ENCODE measurements at places on chromosomes 13 and 19.
A peak's percentile ranks its signal among the peaks of the same experiment; 100 is the strongest.

DNA sequence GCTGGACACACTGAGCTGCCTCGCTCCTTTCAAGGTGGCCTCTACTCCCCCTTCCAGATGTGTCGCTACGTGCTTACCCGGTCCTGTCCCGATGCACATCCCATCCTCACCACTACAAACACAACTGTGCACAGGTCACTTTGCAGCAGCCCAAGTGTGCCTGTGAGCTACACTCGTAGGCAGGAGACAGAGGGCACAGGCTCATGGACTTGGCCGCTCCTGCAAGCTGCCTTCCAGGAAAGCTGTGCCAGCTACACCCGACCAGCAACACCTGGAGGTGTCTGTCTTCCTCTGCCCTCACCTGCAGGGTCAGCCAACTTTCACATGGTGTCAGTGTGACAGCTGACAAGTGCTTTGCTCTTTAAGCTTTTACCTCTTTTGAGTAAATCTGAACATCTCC lies 15.4 kb downstream of the CARS2 start:
- DNase-seq, result no peak

DNA sequence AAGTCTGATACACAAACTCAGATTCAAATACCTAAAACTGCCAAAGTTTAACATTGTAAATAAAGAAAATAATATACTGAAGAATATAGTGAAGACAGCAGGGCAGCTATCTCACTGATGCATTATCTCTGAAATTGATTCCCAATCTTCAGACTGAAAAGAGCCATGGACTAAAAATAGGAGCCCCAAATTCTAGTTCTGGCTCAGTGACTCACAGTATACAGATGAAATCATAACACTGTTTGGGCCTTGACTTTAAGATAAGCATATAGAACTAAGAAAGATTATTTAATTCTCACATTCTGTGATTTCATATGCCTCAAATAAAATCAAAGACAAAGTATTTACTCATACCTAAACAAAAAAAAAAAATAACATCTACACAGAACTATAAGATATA lies 53.9 kb downstream of the RBM26 start:
- DNase-seq, result no peak

DNA sequence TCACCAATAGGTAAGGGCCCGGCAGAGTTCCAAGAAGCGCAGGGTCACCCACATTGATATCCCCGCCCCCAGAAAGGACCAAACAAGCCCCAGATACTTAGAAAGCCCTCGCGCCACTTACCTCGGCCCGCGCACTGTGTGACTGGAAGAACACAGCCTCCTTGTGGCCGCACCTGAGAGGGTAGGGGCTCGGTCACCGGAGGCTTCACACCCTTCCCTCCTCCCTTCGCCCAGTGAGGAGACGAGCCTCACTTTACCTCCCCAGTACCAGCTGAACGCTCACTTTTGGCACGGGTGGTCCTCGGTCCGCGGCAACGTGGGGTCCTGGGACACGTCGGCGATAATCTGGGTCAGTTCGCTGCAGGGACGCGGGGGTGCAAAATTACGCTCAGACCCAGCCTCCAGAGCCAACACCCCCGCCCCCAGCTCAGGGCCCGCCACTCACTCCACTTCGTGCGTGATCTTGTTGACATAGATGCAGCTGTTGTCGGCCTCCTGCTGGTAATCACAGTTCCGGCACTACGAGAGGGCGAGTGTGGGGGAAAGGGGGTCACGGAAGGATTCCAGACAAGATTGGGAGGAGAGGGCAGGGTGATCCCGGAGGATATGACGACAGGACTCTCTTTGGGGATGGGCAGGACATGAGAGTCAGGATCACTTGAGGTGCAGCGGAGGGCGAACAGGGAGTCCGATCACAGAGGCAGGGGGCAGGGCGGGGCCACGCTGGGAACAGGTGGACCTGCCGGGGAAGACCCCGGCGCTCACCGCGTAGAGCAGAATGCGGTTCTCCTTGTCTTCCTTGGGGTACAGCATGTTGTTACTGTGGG lies 568 bp downstream of the POLR2I start:
- peak; percentile 28 for DNase-seq

DNA sequence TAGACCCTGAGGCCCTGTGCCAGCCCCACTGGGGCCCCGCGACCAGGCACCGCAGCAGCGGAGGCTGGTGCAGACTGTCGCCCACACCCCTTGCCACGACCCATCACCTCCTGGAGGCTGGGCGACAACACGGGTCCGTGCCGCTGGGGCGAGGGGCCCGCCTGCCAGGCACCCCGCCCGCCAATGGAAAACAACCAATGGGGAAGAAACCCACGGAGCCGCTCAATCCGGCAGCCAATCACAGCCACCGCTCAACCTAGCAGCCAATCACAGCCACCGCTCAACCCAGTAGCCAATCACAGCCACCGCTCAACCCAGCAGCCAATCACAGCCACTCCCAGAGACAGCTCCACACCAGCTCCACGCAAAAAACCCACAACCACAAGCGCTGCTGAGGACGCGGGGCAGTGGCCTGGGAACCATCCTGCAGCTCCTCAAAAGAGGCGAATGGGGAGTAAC lies 29.7 kb downstream of the GPX4 start:
- DNase-seq, result no peak

GRCh38 chr13:110382229-110382628 lies 75.1 kb downstream of the COL4A2 start:
- DNase-seq, result no peak

DNA sequence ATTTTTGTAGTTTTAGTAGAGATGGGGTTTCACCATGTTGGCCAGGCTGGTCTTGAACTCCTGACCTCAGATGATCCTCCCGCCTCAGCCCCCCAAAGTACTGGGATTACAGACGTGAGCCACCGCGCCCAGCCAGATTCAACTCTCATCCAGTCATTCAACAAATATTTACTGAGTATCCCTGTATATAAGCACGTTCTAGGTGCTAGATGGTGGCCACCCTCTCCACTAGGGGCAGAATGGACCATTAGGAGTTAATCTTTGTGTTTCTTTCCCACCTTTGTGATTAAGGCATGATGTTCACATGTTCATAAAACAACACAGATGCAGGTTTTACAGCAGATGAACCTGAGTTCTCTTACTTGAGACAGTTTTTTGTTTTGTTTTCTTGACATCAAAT lies 7.3 kb downstream of the SHKBP1 start:
- DNase-seq, result no peak

GRCh38 chr13:114303700-114304327 lies 10.5 kb upstream of the CHAMP1 start:
- no peak for DNase-seq

GRCh38 chr13:41418027-41418426 lies 39.3 kb upstream of the RGCC start:
- DNase-seq, result no peak

Measured in hematopoietic multipotent progenitor cell treated with erythropoietin and hydrocortisone succinate and interleukin-3 and kit ligand, for 15 days (in vitro differentiated cells).